ENCODE measurements at places on chromosomes 5 and 9.

DNA sequence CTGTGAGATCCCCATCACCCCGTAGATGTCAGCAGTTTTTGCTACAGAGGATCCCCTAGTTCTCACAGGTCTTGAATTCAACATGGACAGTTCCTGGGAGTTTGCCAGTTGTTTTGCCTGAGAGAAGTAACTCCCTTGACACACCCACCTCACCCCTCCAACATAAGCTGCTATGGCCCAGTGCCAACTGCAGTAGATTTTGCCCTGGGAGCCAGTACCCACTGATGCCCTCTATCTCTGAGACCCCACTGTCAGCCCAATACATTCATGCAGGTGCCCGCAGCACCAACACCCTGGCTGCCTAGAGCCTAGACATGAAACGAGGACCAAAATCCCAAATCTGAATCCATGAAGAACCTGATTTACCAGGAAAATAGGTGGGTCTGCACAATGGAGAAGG is 583.9 kb upstream of the CTNND2 start:
- no peak for DNase-seq

GRCh38 chr5:64599226-64599625 is 91.1 kb upstream of the SHISAL2B start:
- no peak for DNase-seq

GRCh38 chr9:80158131-80158530 is 586.4 kb downstream of the TLE4 start:
- DNase-seq: no peak

- no peak for DNase-seq
These were observed 80.7 kb upstream of the C9orf72 start for GRCh38 chr9:27653957-27654356.

DNA sequence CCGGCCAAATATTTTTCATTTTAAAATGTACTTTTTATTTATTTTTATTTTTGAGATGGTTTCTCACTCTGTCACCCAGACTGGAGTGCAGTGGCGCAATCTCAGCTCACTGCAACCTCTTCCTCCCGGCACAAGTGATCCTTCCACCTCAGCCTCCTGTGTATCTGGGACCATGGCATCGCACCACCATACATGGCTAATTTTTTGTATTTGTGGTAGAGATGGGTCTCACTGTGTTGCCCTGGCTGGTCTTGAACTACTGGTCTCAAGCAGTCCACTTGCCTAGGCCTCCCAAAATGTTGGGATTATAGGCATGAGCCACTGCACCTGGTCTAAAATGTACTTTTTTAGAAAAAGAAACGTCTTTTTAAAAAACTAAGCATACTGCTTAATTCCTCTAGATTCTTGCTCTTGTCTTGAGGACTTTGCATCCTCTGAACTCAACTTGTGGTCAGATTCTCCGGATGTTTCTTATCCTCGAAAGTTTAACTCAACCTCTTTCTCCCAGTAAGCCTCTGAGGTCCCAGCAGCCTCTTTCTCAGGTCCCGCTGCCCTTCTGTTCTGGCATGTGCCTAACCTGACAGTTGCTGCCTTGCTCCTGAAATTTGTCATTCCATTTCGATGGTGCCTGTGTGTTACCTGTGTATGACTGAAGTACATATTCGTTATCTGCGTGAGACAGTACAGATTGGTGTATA is 63.0 kb downstream of the TRIO start:
- DNase-seq: no peak

GRCh38 chr9:91833096-91833877 is 116.7 kb downstream of the ROR2 start:
- DNase-seq: no peak
